ENCODE measurements at places on chromosomes 2 and 18. TPM values are rescaled to one million over a fixed set of nuclear protein-coding genes. Genes with fewer than 3 reads are reported as not detected.

The SLC20A1 gene
- total RNA-seq, result 122 TPM

The ERBB4 gene
- total RNA-seq, result under 0.01 TPM

The RUFY4 gene
- total RNA-seq, result not detected

The UGP2 gene
- total RNA-seq, result 127 TPM

All from uterine smooth muscle cell (primary cell).